ENCODE measurements at places on chromosomes 2 and 18.

DNA sequence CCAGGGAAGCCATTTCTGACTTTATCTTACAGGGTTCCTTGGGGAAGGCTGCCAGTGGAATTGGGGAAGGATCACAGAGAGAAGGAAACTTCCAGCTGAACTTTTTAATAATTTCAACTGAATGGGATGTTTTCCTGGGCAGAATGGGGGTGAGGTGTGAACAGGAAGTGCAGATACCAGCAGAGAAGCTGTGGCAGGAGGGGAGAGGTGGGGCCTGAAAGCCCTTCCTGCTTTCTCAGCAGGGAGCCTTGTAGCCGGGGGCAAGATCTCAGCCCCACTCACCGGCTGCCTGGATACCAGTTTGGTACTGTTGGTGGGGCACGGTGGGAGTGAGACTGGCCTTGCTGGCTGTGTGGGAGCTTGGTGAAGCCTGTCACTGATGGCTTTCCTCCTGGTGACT, 170.5 kb downstream of the ZBTB7C start:
- no peak for DNase-seq

- no peak for DNase-seq
Measured at GRCh38 chr2:139825726-139826125, 1045.5 kb upstream of the NXPH2 start.

DNA sequence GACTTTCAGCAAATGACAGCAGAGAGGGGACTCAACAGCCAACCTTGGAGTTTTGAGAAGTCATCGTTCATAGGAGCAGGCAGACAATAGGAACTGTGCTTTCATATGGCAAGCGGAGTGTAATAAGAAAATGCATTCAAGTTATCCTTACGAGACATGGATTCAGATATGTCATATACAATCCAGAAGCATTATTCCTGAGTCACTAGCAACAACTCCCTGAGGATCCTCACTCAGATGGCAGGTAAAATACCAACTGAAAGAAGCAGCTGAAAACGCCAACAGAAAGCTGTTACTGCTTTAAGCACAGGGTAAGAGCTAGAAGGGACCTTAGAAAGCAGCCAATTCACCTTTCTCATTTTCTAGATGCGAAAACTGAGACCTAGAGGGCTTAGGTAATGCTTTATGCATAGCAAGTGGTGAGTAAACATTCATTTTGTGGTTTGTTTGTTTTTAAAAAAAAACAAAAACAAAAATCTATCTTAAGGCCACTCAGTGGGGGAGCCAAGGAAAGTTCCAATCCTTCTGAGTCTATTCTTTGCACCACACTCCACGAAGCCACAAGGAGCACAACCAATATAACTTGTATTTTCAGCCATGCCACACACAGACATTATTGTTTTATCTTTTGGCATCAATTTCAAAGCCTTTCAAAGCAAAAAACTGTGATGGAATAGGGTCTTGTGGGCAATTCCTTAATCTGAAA, 89.1 kb upstream of the RIOK3 start:
- DNase-seq = no peak

DNA sequence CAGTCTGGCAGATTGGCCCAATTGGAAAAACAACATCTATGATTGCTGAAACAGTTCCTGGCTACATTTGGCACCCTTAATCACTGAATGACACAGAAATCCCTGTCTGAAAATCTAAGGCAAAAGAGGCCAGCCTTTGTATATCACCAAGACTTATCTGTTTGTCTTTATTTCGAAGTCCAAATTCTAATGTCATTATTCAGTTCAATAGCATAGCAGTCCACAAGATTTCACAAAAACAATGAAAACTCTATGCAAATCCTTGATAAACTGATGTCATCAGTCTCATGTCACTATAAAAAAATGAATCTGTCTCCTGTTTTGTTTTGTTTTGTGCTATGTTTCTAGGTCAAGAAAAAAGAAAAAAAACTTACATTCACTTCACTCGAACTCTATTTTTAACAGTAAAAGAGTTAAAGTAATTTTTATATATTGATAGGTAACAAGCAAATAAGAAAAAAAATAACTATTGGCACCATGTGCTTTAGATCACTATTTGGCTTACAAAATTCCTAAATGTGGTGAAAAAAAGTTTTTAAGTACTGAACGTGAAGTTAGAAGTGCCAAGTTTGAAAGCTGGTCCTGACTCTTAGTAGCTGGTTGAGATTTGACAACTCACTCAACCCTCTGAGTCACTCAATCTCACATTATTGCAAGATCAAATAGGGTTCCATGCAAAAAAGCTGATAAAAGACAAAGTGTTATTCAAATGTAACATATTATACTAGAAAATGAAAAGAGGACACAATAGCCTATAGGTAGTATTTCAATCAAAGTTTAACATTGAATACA, 359.3 kb downstream of the IRS1 start:
- no peak for DNase-seq

- DNase-seq = no peak
Measured at GRCh38 chr18:45255197-45255890, 359.9 kb upstream of the SLC14A2 start.

GRCh38 chr18:23033056-23033455, 99.9 kb downstream of the RBBP8 start:
- DNase-seq = no peak

DNA sequence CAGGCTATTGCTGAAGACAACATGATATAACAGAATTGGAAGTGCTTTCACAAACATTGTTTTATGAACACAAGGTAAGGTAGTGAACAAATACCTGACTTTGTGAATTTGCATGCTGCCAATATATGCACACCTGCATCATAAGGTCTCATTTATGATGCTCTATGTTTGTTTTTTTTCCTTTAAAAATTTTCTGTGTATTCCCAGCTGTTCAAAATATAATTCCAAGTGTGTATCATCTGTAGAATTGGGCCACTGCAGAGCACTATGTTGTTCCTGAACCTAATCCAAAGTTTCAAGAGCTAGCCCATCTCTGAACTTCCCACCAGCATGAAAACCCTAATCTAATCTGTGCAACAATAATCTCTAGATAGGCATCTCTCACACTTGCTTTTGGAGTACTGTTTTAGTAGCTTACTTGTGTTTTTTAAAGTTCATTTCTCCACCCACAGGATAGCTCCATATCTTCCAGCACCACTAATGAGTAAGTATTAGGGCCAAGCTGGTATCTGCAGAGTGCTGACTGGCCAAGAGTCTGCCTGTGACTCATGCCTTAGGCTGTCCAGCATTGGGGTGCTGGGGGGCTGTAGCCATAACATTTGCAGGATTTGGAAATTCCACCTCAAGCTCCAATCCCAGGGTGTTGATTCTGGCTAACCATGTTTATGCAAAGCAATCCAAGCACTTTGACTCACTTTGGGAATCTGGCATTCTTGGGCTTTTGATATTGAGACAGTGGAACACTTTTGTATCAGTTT, 208.2 kb upstream of the REV1 start:
- DNase-seq = no peak

- no peak for DNase-seq
Measured at GRCh38 chr2:7242189-7242867, 325.1 kb downstream of the RNF144A start.

DNA sequence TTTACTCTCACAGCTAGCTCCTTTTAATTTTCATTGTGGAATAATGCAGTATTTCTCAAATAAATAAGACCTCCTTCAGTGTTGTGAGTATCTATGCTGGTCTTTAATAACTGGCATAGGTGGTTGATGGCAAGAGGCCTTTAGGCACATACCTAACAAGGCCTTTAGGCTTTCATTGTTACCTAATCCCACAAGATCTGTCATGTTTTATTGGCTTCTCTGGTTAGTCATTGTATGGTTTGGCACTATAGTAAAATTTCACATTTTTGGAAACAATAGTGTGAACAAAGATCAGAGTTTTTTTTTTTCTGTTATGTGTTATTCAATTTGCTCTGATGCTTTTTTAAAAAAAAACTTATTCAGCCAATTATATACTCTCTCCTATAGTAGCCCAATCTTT, 89.8 kb upstream of the NEUROD1 start:
- DNase-seq = no peak

GRCh38 chr2:101188683-101189405, 37.7 kb upstream of the TBC1D8 start:
- no peak for DNase-seq

GRCh38 chr2:207226243-207226642, 60.5 kb upstream of the KLF7 start:
- no peak for DNase-seq

DNA sequence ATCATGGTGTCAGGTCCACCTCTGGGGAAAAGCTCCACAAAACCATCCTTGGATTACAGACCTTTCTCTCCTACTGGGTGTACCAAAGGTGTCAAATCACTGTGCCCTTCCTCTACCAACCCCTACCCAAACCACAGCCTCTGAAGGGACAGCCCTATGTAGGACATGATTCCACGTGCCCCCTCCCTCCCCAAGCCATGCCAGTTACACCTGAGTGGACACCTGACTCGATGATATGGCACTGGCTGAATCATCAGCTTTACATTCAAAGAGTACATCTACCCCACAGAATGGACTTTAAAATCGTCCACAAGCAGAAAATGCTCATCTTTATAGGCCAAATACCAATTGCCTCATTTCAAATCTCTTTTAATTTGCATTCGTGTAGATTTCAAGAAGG, 26.0 kb downstream of the TRABD2A start:
- DNase-seq = no peak

DNA sequence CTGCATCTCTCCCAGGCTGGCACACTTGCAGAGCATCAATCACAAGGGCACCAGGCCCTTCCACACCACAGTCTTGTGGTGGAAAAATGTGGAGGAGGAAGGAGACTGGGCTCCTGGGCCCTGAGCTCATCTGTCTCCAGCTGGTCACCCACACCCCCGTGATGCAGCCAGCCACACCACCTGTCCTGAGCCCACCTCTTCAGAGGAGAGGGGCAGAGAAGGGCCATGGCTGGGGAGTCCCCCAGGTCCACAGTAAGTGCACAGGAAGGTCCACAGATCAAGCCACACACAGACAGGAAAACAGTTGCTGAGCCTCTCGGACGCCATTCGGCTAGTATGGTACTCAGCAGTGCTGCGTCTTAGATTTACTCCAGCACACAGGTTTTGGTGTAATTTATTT, 203.5 kb upstream of the SALL3 start:
- DNase-seq = no peak

DNA sequence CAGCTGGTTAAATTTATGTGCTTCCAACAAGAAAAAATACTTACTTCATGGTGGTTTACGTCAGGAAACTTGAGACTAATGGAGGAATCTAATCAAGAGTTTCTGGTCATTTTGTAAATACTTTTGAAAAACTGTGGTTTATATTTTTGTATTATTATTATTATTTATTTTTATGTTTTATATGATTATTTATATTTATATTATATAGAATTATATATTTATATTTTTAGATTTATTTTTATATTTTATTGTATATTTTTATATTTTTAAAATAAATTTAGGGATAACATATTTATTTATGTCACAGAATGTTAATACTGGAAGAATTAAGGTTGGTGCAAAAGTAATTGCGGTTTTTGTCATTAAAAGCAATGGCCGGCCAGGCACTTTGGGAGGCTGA, 474.5 kb upstream of the DDX18 start:
- no peak for DNase-seq

- no peak for DNase-seq
Measured at GRCh38 chr2:226583715-226584114, 215.9 kb downstream of the IRS1 start.

- no peak for DNase-seq
Measured at GRCh38 chr2:41621563-41621962, 426.3 kb upstream of the PKDCC start.

DNA sequence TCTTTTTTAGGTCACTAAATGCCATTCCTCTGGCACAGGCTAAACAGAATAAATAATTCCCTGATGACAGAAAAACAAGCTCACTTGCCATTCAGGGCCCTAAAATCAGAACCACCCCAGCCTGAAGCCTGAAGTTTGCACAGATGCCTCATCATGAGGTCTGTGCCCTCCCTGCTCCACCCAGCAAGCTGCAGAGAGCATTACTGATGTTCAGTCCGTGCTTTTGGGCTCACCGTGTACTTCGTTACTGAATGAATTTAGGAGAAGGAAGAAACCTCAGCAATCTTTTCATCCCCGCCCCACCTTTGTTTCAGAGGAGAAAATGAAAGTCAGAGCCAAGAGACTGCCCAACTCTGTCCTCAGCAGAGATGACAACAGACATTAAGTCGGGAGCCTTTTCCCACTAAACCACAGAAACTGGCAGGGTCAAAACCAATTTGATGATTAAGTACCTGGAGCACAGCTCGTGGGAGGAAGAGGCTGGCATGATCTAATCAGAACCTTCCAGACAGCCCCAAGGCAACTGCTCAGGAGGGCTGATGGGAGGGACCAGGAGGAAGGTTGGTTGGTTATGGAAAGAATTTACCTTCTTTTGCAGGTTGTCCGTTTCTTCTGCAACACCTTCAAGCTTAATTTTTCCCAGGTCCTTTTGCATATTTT, 122.7 kb downstream of the LAMA1 start:
- no peak for DNase-seq

- DNase-seq = no peak
Measured at GRCh38 chr2:2747797-2748301, 416.8 kb upstream of the MYT1L start.

- no peak for DNase-seq
Measured at GRCh38 chr18:13525381-13526029, 200.9 kb downstream of the FAM210A start.

- no peak for DNase-seq
Measured at GRCh38 chr2:33606622-33607021, 7.5 kb upstream of the FAM98A start.

DNA sequence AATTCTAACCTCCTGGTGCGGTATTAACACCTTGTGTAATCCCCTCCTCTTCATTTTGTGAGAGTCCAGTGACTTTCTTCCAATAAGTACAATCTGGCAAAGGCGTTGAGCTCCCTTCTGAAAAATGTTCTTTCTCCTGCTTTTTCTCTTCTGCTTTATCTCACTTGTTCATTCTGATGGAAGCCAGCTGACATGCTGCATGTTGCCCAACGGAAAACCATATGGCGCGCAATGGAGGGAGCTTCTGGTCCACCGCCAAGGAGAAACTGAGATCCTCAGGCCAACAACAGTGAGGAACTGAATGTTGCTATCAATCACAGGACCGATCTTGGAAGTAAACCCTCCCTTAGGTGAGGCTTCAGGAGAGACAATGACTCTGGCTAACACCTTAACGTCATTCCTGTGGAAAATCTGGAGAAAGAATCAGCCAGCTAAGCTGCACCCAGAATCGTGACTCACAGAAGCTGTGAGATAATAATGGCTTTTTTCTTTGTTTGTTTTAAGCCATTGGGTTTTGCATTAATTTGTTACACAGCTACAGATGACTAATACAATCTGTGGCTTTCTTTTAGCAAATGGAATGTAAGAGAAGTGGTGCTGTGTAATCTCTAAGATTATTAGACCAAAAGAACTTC, 1323.9 kb upstream of the DDX18 start:
- no peak for DNase-seq

DNA sequence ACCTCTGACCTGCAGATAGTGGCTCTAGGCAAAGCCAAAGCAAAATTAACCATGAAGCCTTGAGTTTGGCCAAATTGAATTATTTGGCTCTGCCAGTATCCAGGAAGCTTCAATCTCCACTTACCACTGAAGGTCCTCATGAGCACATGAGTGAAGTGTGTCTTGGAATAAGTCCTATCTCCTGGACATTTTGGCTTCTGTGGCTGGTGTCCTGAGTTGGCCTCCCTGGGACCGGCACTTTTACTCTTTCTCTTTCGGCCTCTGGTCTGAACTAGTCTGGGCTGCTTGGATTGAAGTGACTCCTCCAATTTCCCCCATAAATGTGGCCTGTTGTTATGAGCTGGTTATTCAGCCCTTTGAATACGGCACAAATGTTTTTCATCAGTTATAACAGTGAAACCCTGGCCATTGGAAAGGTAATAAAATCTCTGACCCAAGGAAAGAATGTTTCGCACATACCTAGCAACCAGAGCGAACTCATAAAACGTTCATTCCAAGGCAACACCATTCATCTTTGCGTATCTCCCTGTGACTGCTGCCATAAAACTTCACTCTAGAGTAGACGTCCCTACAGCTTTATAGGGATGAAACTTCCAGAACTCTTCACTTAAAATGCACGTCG, 216.4 kb downstream of the LPIN1 start:
- DNase-seq = no peak

All from stimulated activated CD4-positive, alpha-beta T cell treated with anti-CD3 and anti-CD28 coated beads, Interleukin-4, amount 100 ng/mL, for 4 hours (primary cell).